ENCODE measurements at places on chromosomes 2 and 18.
A peak's percentile ranks its signal among the peaks of the same experiment; 100 is the strongest.

- no peak overlapping the region for H3K27ac ChIP-seq
- peaks cover 88% of the 10 kb centered on the region for H3K36me3 ChIP-seq
- H3K4me1 ChIP-seq = peaks cover 3% of the 10 kb centered on the region
- ATAC-seq = no peak
- no peak overlapping the region for H3K4me3 ChIP-seq
- H3K27me3 ChIP-seq = no peaks in the 10 kb centered on the region
Observed at GRCh38 chr2:32652555-32653209, 24.8 kb downstream of the TTC27 start.

DNA sequence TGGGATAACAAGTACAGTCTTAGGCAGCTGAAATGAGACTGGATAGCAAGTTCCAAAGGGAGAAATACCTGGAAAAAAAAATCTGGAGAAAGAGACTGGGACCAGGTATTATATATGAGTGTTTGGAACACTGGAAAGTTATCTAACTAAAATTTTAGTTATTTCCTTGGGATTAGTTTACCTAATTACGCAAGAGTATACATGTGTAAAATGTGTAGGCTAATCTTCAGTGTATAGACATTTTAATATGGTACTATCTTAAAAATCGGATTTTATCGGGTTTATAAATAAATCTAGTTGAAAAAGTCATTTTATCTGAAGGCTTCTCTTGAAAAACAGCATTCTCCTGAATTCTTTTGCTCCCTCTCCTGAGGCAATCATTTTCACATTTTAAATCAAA, 3.9 kb downstream of the EPB41L5 start:
- H3K4me1 ChIP-seq = peaks cover 10% of the 10 kb centered on the region
- no peaks in the 10 kb centered on the region for H3K27me3 ChIP-seq
- no peaks in the 10 kb centered on the region for H3K36me3 ChIP-seq
- no peak overlapping the region for H3K4me3 ChIP-seq
- no peak overlapping the region for H3K27ac ChIP-seq
- no peak for ATAC-seq

GRCh38 chr2:219418155-219419011, at the start of gene DES:
Gene DES, plus strand, starts transcription at chr2:219418377. Its CDS starts 86 bp downstream, at chr2:219418463.
- no peaks in the 10 kb centered on the region for H3K4me1 ChIP-seq
- H3K4me3 ChIP-seq = no peak within 1 kb of the TSS
- H3K27me3 ChIP-seq = peaks cover 13% of the 10 kb centered on the region
- no peaks in the 10 kb centered on the region for H3K36me3 ChIP-seq

GRCh38 chr2:152251211-152251610, 75.6 kb upstream of the STAM2 start:
- ATAC-seq = no peak

GRCh38 chr2:200077210-200077650, 121.8 kb downstream of the MAIP1 start:
- H3K4me1 ChIP-seq = no peaks in the 10 kb centered on the region
- no peaks in the 10 kb centered on the region for H3K36me3 ChIP-seq
- no peak for ATAC-seq
- H3K4me3 ChIP-seq = no peak overlapping the region

GRCh38 chr2:180959787-180960186, 20.6 kb upstream of the UBE2E3 start:
- H3K27ac ChIP-seq = no peak overlapping the region
- H3K27me3 ChIP-seq = peaks cover 19% of the 10 kb centered on the region
- no peaks in the 10 kb centered on the region for H3K4me1 ChIP-seq
- ATAC-seq = no peak
- H3K36me3 ChIP-seq = no peaks in the 10 kb centered on the region

- ATAC-seq = peak; percentile 94
- H3K36me3 ChIP-seq = peaks cover 42% of the 10 kb centered on the region
- peak within 1 kb of the TSS; percentile 93 for H3K4me3 ChIP-seq
Observed at GRCh38 chr18:3013024-3013804, at the start of gene LPIN2. Gene LPIN2, minus strand, starts transcription at chr18:3013144. Its CDS starts 52,304 bp downstream, at chr18:2960840.

DNA sequence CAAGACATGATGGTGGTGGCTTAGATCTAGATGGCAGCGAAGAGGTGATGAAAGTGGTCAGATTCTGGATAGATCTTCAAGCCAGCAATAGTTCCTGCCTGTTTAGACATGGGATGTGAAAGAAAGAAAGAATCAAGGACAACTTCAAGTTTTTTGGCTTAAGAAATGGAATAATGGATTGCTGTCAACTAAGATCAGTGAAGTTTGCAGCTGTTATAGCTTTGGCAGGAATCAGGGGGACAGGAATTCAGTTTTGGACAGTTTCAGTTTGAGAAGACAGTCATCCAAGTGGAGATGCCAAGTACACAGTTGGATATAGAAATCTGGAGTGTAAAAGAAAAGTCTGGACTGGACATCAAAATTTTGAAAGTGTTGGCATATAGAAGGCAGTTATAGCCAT, 283.7 kb upstream of the PKDCC start:
- no peaks in the 10 kb centered on the region for H3K4me1 ChIP-seq
- H3K36me3 ChIP-seq = no peaks in the 10 kb centered on the region
- no peak overlapping the region for H3K4me3 ChIP-seq
- H3K27me3 ChIP-seq = peaks cover 2% of the 10 kb centered on the region
- no peak overlapping the region for H3K27ac ChIP-seq

DNA sequence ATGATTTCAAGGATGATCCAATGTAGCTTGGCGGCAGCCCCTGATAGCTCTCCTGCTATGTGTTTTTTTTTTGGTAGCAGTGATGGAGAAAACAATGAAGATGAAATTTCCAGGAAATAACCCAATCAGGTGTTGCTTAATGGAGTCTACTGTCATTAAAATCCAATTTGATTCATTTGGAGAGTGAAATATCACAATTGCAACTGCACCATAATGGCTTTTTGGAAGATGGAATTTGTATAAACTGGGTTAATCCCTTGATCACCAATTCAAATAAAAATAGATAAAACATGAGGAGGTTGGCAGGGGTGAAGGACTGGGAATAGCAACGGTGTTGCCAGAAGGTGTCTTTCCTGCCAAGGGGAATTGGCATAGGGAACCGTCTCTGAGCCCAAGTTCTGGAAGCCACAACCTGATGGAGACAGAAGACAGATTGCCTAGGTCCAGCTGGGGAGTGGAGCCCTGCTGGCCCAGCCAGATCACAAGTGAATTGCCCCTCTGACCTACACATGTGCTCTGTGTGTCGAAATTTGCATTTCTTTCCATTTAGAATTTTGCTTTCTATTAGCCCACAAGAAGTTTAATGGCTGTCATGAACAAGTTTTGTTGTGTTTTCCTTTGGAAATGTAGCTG, 170.3 kb upstream of the SPRED2 start:
- no peak overlapping the region for H3K4me3 ChIP-seq
- H3K36me3 ChIP-seq = no peaks in the 10 kb centered on the region
- H3K27ac ChIP-seq = no peak overlapping the region
- no peak for ATAC-seq
- H3K4me1 ChIP-seq = no peaks in the 10 kb centered on the region

GRCh38 chr2:65026704-65027464, 29.3 kb upstream of the CEP68 start:
- H3K27me3 ChIP-seq = no peaks in the 10 kb centered on the region
- H3K27ac ChIP-seq = no peak overlapping the region
- no peak overlapping the region for H3K4me3 ChIP-seq
- peaks cover 5% of the 10 kb centered on the region for H3K4me1 ChIP-seq

- H3K36me3 ChIP-seq = no peaks in the 10 kb centered on the region
- ATAC-seq = no peak
- H3K4me1 ChIP-seq = no peaks in the 10 kb centered on the region
Observed at GRCh38 chr2:15746703-15747550, 155.3 kb downstream of the DDX1 start.

- no peak for ATAC-seq
- H3K4me1 ChIP-seq = no peaks in the 10 kb centered on the region
- no peaks in the 10 kb centered on the region for H3K36me3 ChIP-seq
- H3K4me3 ChIP-seq = no peak overlapping the region
Observed at GRCh38 chr18:78268226-78268988, 711.2 kb upstream of the SALL3 start.

DNA sequence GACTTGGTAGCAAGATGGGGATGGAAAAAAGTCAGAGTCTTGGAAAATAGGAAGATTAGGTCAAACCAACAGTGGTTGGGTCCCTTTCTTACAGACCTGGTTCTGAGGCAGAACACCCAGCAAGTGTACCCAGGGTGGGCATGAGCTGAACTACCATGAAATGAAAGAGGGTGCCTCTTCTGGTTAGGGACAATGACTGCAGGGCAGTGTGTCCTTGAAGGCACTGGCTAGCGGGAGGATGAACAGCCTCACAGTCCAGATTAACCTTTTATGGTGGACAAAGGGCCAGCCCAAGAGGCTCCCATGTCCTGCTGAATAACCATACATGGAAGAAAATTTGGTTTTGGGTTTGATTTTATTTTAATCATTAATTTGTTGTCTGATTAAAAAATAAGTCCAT, 61.8 kb upstream of the CCDC85A start:
- no peaks in the 10 kb centered on the region for H3K4me1 ChIP-seq
- peaks cover 10% of the 10 kb centered on the region for H3K27me3 ChIP-seq
- H3K27ac ChIP-seq = no peak overlapping the region
- no peak overlapping the region for H3K4me3 ChIP-seq

DNA sequence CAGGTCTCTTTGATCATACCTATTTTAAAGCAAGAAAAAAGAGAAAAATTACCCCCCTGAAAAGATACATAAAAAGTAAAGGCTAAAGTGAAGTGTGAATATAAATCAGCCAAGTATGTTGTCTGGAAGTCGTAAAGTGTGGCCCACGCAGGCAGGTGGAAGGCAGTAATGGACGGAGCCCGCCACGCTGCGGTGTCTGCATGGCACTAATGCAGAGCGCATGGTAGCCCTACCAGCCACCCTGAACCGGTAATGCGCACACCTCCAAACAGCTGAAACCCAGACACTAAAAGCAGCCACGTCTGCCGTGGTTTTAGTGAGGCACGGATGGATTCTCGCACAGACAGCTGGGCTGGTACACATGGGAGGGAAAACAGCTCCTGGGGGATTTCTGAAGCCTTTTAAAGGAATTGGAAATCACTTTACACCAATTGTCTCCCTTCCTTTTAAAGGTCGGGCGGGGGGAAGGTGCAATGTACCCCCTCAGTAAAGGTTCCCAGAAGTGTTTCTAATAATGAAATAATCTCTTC, 615.2 kb downstream of the CNTNAP5 start:
- H3K4me3 ChIP-seq = no peak overlapping the region
- no peak overlapping the region for H3K27ac ChIP-seq
- H3K36me3 ChIP-seq = no peaks in the 10 kb centered on the region
- no peaks in the 10 kb centered on the region for H3K27me3 ChIP-seq

DNA sequence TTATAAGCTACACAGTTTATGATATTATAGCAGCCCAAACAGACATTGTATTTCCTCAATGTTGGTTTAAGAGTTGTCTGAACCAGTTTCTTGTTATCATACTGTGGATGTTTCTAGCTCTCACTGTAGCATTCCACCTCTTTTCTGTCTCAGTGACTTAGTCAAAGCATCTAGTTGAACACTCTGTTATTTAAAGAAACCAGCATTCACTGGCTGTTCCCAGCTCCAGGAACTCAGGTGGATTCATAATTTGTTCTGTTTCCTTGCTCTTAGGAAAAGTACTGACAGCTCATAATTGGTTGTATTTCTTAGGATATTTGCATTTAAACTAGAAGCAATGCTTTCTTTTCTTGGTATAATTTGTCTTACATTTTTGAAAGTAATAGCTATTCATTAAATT, 17.5 kb downstream of the LRATD1 start:
- H3K4me3 ChIP-seq = no peak overlapping the region
- no peak overlapping the region for H3K27ac ChIP-seq
- no peaks in the 10 kb centered on the region for H3K4me1 ChIP-seq
- H3K27me3 ChIP-seq = no peaks in the 10 kb centered on the region
- ATAC-seq = no peak
- no peaks in the 10 kb centered on the region for H3K36me3 ChIP-seq

- no peak overlapping the region for H3K27ac ChIP-seq
- no peak overlapping the region for H3K4me3 ChIP-seq
- no peaks in the 10 kb centered on the region for H3K36me3 ChIP-seq
- no peak for ATAC-seq
- no peaks in the 10 kb centered on the region for H3K27me3 ChIP-seq
Observed at GRCh38 chr2:214203214-214203613, 207.6 kb upstream of the VWC2L start.

DNA sequence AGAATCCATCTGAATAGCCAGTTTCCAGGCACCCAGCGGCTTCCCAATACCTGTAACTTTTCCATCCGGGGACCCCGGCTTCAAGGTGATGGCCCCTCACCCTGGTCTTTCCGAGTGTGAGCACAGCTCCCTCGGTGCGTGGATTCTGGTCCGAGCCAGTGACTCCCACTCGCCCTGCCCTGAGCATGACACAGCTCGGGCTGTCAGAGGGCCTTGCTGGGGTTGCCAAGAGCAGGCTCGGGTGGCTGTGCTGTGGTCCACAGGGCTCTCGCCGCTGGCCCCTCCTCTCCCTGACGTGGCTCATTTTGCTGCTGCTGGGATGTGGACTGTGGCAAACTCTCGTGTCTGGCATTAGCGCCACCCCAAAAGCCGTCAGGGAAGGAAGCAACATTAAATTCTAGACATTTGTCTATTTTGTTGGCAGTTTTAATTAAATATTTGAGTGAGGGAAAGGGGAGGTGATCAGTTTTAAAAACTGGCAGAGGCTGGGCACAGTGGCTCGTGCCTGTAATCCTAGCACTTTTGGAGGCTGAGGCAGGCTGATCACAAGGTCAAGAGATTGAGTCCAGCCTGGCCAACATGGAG, 5.6 kb upstream of the ESPNL start:
- ATAC-seq = no peak
- no peak overlapping the region for H3K4me3 ChIP-seq
- H3K36me3 ChIP-seq = peaks cover 53% of the 10 kb centered on the region
- no peak overlapping the region for H3K27ac ChIP-seq

DNA sequence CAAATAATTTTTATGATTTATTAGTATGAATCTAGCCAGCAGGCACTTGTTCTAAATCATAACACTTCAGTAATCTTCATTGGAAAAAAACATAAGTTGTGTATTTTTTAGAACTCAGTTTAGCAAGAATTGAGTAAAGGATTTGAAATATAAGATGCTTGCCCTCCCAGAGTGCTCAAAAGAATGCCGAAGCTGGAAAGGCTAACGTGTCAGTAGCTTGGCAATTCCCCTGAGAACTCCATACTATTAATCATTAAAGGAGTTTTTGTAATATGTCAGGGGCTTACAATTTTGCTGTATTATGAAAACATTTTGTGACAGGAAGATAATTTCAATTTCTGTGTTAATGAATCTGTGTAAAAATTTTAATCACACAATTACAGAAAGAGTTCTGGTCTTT, 122.7 kb downstream of the GULP1 start:
- no peaks in the 10 kb centered on the region for H3K4me1 ChIP-seq
- no peaks in the 10 kb centered on the region for H3K27me3 ChIP-seq
- no peak overlapping the region for H3K4me3 ChIP-seq
- H3K36me3 ChIP-seq = no peaks in the 10 kb centered on the region
- no peak for ATAC-seq

GRCh38 chr18:44126598-44126997, 554.1 kb upstream of the SETBP1 start:
- H3K27me3 ChIP-seq = no peaks in the 10 kb centered on the region
- H3K4me1 ChIP-seq = no peaks in the 10 kb centered on the region
- no peaks in the 10 kb centered on the region for H3K36me3 ChIP-seq
- no peak for ATAC-seq
- no peak overlapping the region for H3K4me3 ChIP-seq

DNA sequence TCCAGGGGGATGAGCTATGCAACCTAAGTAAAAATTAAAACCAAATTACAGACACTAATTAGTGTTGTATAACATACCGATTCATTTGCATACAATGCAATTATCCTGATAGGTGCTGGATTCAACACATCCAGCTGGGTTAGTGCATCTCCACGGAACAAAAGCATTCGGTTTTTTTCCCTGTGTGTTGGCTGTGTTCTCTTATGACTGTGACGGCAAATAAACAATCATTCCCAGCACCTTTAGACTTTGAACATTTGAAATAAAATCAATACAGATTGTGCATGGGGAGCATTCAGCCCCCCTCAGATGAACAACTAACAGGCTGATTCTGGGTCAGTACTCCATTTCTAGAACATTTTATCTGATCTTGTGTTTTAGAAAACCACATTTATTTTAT, 22.7 kb downstream of the FAM124B start:
- no peak for ATAC-seq
- no peaks in the 10 kb centered on the region for H3K27me3 ChIP-seq
- H3K4me3 ChIP-seq = no peak overlapping the region
- no peak overlapping the region for H3K27ac ChIP-seq
